ENCODE measurements at places on chromosomes 1 and 21.

DNA sequence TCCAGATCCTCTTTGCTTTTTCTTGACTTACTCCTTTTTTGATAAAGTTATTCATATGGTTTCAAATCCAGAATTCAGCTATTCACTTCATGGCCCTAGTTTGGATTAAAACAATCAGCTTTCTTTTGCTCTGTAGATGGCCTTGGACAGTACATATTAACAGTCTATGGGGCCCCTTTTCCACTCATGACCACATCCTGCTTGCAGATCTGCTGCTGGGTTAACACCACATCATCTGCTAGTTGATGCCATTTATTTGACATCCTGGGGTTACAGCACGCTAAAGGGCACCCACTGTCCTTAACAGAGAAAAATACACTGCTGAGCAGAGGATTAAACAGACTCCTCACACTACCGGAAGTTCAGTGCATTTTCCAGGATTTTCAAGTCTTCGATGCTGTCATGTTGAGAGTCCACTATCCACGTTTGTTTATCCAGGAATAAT is 941 bp upstream of the IFI16 start:
- DNase-seq: no peak

GRCh38 chr1:211876851-211877590 is 46.5 kb upstream of the LPGAT1 start:
- DNase-seq: no peak

DNA sequence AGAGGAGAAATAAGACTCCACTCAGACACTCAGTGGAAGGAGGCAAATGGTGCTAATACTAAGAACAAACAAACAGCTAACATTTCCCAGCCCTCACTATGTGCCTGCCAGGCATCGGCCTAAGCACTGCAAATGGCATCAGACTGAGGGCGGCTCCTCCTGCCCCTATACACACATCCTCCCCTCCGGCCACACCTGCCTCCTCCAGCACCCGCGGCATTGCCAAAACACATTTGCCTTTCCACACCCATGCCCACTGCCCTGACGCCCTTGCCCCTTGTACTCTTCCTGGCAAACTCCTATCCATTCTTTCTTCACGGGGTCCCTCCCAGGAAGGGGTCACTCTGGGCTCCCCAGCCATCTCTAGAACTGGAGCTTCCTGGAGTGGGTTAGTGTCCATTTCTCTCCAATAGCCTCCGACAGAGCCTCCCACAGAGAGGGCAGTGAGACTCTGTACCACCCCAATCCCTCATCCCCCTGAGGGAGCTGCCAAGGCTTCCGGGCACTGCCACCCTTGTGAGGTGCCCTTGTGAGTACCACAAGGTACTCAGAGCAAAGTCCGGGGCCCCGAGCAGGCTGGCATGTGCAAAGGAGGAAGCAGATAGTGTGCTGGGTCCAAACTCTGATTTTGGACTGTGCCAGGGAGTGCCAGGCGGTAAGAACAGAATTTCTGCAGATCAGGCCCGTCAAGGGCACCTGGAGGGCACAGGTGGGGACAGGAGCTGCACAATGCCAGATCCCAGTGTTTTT is 959 bp downstream of the AKR7A3 start:
- DNase-seq: no peak

- no peak for DNase-seq
These were observed 9.6 kb upstream of the SPEN start for GRCh38 chr1:15837931-15838330.

DNA sequence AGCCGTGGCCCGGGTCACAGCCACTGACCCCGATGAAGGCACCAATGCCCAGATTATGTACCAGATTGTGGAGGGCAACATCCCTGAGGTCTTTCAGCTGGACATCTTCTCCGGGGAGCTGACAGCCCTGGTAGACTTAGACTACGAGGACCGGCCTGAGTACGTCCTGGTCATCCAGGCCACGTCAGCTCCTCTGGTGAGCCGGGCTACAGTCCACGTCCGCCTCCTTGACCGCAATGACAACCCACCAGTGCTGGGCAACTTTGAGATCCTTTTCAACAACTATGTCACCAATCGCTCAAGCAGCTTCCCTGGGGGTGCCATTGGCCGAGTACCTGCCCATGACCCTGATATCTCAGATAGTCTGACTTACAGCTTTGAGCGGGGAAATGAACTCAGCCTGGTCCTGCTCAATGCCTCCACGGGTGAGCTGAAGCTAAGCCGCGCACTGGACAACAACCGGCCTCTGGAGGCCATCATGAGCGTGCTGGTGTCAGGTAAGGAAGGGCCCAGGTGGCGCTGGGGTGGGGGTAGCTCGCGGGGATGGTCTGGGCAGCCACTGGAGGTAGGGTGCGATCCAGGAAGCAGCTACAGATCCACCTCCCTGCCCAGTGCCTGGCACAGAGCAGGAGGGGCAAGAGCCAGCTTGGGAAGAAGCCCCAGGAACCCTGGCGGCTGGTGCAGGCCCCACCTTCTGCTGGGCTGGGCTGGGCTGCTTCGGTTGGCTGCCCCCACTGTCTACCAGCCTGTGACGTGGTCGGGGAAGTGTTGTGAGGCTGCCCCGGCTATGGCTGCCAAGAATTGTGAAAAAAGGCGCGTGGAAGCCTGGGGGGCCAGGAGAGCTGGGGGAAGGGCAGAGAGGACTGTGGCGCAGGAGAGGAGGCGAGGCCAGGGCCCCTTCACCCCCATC is 3.8 kb downstream of the CELSR2 start:
- no peak for DNase-seq

- no peak for DNase-seq
These were observed 553.4 kb downstream of the LTN1 start for GRCh38 chr21:28439251-28439650.

- no peak for DNase-seq
These were observed 14.9 kb downstream of the AK2 start for GRCh38 chr1:33021567-33022431.

- DNase-seq: no peak
These were observed 5.7 kb upstream of the TRAF5 start for GRCh38 chr1:211320980-211321379.

DNA sequence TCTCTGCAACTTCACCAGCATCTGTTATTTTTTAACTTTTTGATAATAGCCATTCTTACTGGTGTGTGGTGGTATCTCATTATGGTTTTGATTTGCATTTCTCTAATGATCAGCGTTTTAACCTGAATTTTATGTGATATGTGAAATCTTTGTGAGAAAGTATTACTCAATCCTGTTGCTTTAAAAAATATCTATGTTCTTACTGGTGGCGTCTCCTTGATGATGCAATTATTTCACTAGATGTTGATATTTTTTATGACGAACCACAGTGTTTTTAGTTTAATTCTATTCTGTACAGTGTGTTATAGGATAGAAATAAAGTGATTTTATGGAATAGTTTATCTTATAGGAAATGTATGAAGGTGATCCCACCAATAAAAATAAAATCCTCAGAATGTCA is 54.7 kb upstream of the GPR88 start:
- no peak for DNase-seq

DNA sequence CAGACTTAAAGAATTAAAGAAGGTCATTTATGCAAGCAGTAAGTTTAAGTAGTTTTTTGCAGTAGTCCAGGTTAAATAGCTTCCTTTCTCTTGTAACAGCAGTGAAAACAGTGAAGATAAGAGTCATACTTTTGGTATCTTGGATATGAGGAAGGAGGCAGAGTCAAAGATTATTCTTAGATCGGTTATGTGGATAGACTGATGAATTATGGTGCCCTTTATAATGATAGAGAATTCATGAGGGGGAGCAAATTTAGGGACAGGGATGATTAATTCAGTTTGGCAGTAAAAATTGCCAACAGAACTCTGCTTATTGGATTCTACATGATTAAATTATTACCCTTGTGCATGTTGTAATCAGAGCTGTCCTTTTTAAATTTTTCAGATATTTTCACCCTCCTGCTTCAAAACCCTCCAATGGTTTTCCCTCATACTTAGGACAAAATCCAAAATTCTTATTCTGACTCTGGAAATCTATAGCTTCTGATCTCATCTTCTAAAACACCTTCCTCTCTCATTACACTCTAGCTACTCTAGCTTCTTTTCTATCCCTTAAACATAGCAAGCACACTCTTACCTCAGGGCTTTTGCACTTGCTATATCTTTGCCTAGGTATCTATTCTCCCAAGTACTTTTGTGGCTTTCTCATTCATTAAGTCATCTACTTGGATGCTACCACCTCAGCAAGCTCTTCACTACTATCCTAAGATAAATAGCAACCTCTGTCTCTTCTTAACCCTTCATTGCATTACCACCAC is 79.8 kb downstream of the PKN2 start:
- DNase-seq: no peak

DNA sequence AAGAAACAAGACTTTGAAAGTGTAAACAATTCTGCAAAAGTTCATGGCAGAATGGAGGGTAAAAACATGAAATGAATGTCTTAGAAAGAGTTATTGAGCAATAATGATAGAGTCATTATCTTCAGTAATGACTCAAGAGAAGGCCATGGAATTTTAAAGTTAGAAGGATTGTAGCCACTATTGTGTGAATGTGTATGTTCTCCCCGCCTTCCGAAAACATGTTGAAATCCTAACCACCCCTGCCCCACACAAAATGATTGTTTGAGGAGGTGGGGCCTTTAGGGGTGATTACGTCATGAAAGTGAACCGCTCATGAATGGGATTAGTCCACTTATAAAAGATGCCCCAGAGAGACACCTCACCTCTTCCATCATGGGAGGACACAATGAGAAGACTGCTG is 93.8 kb upstream of the CCDC190 start:
- no peak for DNase-seq

- no peak for DNase-seq
These were observed 20.6 kb downstream of the CCDC190 start for GRCh38 chr1:162840250-162840839.

- no peak for DNase-seq
These were observed 55.5 kb upstream of the TLR5 start for GRCh38 chr1:223198628-223198965.

- no peak for DNase-seq
These were observed 3.8 kb upstream of the SLC30A2 start for GRCh38 chr1:26049531-26050247.

DNA sequence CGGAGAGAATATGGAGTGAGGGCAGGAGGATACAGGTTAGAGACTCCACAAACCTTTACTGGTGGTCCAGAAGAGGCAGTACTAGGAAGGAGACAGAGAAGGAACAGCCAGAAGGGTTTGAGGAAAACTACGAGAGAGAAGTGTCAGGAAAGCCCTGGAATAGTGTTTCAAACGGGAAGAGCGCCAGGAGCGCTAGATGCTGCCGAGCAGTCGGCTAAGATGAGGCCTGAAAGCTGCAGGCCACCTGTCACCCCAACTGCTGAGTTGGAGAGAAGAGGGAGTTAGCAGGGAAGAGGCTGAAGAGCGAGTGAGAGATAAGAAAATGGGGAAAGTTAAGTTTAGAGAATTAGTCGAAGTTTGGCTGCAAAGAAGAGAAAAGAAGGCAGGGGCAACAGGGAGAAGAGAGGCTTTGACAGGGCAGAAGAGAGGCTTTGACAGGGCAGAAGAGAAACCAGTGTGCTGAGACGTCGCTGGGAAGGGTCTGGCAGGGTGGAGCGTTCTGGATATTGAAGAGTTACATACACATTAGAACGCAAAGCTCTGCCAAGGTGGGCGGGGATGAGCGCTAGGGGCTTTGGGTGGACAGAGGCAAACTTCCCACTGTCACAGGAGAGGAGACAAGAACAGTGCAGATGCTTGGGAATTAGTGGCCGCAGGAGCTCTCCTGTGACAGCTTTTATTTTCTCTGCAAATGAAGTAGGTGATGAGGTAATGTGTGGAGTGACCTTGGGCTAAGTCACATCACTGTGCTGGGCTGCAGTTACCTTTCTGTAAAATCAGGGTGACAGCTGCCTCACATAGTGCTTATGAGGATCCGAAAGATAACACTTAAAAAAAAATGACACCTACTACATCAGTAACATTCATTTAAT is 31.2 kb downstream of the PCSK9 start:
- no peak for DNase-seq

DNA sequence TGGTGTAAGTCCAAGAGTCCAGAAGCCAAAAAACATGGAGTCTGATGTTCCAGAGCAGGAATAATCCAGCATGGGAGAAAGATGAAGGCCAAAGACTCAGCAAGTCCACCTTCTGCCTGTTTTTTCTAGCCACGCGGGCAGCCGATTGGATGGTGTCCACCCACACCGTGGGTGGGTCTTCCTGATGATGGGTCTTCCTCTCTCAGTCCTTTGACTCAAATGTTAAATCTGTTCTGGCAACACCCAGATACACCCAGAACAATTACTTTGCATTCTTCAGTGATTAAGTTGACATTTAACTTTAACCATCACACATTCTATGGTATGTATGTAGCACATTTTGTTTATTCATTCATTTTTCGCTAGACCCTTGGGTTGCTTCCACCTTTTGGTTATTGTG is 944.4 kb downstream of the PLA2G4A start:
- DNase-seq: no peak

DNA sequence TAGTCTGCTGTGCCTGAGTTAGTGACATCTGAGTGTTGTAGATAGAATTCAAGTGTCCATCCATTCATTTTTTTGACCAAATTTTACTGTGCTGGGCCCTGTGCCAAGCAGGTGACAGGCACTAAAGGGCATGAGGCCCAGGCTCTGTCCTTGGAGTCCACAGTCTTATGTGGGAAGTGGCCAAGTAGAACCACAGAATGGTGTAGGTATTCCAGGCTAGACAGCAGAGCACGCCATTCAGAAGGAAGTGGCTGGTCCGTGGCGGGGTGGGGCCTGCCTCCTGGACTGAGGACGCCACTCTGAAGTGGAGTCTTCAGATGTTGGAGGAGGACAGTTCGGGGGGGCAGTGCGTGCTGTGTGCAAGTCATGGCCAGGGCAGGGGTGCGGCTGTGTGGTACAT is 68.9 kb upstream of the ACTL8 start:
- DNase-seq: no peak

GRCh38 chr1:76101548-76101947 is 27.0 kb downstream of the ST6GALNAC3 start:
- DNase-seq: no peak

DNA sequence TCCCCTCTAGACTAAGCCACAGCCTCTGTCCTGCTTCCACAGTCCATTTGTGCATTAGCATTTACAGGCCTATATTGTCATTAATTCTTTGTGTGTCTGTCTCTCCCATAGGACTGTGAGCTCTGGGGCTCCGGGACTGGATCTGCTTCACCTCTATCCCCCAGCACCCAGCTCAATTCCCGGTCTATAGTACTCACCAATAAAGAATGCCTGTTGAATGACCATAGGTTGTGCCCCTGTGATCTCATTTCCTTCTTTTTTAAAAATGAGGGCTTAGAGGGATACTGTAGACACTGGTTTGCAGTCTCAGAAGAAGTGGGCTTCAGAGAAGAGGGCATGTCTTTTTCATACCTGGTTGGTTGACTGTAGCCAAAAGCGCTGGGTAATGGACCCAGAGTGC is 8.8 kb upstream of the POU3F1 start:
- DNase-seq: no peak

- no peak for DNase-seq
These were observed 419.5 kb downstream of the LRRIQ3 start for GRCh38 chr1:73778471-73778870.

DNA sequence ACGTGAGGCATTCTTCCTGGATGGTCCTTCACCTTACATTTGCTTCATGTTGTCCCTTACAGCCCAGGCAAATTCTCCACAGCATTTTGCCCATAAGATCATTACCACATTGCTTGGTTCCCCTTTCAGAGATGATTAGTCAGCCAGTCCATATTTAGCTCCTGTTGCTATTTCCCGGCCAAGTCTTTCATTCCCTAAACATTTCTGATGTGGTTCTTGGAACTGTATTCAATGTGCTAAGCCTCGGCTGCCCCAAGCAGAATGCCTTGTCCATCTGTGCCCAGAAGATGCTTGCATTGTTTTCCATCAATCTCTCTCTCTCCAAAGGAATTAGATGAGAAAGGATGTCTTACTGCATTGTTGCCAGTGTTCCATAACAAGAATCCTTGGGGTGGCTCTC is 420.9 kb upstream of the CAMK1G start:
- no peak for DNase-seq

GRCh38 chr21:45499201-45499750 is 43.0 kb downstream of the SLC19A1 start:
- no peak for DNase-seq

Measured in amniotic stem cell (primary cell).